ENCODE measurements at places on chromosomes 2 and 18.

DNA sequence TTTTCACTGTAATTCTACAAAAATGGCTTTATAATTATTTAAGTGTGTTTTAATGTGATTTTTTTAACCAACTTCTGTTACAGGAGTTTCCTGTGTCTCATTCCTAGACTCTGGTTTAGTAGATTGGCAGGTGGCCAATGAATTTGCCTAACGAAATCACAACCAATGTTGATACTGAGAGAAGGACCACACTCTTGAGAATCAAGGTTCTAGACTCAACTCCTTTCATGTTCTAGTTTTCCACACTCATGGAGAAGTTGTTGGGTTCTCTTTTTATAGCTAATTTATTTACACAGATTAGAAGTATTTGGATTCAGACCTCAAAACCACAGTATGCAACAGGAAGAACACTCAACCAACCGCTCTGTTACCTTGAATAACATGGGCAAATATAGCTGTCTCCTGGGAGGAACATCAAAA, 22.6 kb upstream of the USP34 start:
- no peak for DNase-seq

- DNase-seq: no peak
Observed at GRCh38 chr2:207395535-207396251, 134.1 kb upstream of the CREB1 start.

- no peak for DNase-seq
Observed at GRCh38 chr2:198327526-198327925, 523.1 kb downstream of the PLCL1 start.

- DNase-seq: peak; percentile 44
Observed at GRCh38 chr2:241315879-241316631, at the start of gene SEPTIN2. SEPTIN2 (plus strand) TSS chr2:241315925; CDS start chr2:241324233, 8,308 bp downstream.

GRCh38 chr2:163934131-163934530, 198.3 kb upstream of the FIGN start:
- DNase-seq: no peak

- DNase-seq: no peak
Observed at GRCh38 chr2:183269956-183270355, 145.7 kb downstream of the NUP35 start.

DNA sequence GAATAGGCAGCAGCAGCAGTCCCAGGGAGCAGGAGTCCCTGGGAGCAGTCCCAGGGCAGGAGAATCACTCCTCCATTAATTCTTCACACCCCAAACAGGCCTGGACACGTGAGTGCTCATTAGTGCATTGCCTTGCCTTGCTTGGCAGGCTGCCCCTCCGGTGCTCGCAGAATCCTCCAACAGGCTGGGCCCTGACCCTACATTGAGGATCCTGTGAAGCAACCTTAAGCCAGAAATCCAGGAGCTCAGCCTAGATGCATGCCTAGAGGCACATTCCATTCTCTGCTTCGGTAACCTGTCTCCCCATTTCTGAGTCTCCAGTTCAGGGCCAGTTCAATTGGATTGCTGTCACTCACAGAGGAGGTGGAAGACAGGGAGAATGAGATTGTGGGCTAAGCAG, 97.4 kb upstream of the LRATD1 start:
- no peak for DNase-seq

DNA sequence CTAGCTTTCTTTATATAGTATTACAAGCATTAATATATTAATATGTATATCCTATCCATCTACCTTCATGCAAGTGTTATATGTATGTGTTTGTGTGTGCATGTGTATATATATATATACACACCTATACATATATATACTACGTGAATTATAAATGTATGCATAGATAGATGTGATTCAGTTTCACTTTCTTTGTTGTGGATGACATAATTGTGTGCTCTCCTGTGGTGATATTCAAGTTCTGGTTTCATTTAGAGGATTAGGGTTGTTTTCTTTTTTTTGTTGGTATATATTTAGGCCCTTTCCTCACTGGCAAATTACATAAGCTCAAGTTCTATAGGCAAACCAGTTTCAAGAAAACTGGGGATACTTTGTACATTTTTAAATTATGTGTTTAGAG, 225.7 kb upstream of the FANCL start:
- no peak for DNase-seq

- no peak for DNase-seq
Observed at GRCh38 chr18:73119574-73119973, 251.8 kb upstream of the NETO1 start.

DNA sequence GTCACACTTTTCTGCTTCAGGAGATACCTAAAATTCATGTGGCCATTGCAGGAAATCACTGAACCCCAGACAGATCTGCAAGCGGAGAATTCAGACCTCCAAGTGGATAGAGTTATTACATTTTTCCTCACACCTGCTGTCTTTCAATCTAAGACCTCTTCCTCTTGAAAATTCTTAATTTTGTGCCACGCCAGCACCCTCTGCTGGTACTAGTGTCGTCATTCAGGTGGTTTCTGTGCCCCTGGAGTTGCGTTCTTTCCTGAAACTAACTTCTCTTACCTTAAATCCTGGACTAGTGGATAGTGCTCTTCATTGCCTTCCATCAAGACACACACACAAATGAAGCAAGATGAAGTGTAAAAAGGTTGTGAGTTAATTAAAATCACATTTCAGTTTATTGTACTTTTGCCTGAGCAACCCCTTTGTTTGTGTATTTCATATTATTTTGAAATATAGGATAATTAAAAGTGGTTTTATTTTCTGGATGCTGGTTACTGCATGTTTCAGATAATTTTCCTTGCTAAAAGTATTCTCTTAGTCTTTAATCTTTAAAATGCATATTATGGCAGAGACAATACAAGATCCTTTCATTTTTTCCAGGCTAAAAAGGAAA, 1.6 kb upstream of the DNER start:
- DNase-seq: no peak

DNA sequence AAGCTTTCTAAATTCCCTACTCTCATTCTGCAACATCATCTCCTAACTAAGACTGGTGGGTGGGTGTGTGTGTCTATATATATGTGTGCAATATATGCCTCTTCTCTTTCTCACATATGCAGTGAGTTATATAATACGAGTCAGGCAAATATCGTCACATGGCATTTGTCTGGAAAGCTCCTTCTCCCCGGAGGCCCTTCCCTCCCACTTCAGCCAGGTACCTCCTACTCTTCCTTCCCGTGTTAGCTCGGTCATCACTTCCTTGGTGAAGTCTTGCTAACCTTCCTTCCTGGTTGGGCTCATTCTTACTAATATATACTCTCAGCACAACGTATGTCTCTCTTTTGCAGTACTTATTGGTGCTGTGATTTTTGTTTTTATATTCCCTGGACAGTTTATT, 66.4 kb upstream of the NCK2 start:
- DNase-seq: no peak

GRCh38 chr2:175855236-175855635, 146.8 kb downstream of the LNPK start:
- no peak for DNase-seq

GRCh38 chr2:12036640-12036983, 290.2 kb downstream of the LPIN1 start:
- no peak for DNase-seq

GRCh38 chr2:222272446-222273015, 26.3 kb downstream of the PAX3 start:
- no peak for DNase-seq

DNA sequence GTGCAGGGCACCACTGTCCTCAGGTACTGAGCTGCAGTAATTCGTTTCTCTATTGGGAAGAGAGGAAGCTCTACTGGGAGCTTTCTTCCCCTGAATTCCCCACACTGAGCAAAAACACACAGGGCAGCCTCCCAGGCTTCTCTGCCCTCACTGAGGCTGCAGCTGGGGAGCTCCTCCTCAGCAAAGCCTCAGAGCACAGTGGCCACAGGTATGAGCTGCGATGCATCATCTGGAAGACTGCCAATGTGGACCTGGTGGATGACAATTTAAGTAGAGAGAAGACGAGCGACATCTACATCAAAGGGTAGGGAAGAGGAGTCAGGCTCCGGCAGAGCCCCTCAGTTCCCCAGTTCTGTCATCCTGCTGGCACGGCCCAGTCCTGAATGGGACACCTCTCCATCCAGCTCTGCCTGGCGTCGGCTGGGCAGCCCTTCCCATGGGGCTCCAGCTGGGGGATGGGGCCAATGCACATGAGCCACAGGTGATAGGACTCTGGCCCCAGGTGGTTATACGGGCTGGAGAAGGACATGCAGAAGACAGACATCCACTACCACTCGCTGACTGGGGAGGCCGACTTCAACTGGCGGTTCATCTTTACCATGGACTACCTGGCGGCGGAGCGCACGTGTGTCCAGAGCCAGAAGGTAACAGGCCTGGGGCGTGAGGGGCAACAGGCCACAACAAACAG, 37.6 kb downstream of the LMAN2L start:
- no peak for DNase-seq

- no peak for DNase-seq
Observed at GRCh38 chr2:95312543-95313201, 15.5 kb downstream of the KCNIP3 start.

GRCh38 chr18:10316778-10317177, 137.7 kb upstream of the APCDD1 start:
- no peak for DNase-seq

DNA sequence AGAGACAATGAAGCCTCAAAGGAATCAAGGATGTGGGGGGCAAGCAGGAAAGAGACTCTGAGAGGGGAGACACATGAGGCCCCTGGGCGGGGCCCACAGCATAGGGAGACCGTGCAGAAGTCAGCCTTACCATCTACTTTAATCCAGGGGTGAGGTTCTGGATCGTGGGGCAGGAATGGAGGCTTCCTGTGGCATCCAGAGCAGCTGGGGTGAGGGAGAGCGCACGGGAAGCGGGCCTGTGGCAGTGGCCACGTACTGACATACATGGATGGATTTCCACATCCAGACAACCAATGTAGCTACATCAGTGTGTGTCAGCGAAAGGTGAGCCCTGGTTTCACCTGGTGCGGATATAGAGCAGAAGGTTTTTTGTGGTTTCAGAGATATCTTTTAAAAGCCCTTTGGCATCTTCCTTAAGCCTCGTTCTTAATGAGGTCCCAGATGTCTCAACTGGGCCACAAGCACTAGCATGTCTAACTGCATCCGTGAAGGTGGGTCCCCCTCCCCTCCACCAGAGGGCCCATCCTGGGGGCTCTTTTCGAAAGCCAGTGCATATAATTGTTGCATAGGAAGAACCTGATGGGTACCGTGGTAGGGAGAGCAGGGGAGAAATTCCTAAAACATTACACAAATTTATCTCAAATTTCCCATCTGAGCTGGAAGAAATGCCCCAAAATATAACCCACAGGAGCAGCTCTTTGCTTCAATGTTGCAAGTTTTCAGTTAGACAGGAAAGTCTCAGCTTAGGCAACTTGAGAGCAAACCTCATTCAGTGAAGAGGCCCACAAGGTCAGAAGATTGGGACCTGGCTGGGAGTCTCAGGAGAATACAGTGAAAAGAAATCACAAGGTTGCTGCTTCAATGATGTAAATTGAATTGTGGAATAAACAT, 90.9 kb downstream of the SP3 start:
- DNase-seq: no peak

GRCh38 chr2:190627448-190628412, 21.2 kb upstream of the NAB1 start:
- DNase-seq: no peak

DNA sequence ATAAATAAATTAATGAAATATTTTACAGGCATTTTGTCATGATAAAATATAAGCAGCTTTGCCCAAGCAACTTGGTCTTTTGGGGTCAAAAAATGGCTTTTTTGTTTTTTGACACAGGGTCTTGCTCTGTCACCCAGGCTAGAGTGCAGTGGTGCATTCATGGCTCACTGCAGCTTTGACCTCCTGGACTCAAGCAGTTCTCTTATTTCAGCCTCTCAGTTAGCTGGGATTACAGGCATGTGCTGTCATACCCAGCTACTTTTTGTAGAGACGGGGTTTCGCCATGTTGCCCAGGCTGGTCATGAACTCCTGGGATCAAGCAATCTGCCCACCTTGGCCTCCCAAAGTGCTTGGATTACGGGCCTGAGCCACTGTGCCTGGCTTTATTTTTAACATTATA, 51.0 kb downstream of the ABI2 start:
- no peak for DNase-seq

GRCh38 chr18:70021498-70021897, 73.8 kb upstream of the CD226 start:
- no peak for DNase-seq

DNA sequence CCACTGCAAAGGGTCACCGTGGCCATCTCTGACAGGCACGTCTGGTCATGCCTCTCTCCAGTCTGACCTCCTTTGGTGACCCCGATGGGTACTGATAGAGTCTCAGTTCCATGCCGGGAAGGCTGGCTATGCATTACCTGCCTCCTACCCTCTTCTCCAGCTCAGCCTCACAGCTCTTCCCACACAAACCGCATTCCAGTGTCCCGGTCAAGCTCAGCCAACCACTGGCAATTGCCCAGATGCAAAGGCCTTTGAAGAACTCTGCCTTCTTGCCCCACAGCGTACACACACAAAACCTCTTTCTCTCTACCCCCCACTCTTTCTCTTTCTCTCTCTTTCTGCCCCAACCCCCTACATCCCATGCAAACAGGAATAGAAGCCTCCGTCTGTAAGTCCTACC, 37.6 kb downstream of the TMEM163 start:
- DNase-seq: no peak

GRCh38 chr2:36203366-36203765, 152.2 kb upstream of the CRIM1 start:
- no peak for DNase-seq

DNA sequence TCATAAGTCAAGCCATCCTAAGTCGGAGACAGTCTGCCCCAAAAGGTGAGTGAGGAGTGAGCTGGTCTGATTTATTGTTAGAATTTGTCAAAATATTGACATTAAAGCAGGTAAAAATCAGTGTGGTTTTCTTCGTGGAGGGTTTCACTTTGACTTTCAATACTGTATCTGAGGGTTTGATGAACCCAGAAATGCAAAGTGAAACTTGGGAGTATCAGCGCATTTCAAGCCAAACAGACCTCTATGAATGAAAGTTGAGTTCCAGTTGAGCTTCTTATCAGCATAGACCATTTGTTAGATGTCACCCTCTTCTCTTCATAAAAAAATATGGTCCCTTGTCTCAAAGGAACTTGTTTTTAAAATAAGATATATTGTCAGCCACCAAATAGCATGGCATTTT, 21.7 kb upstream of the CXCR4 start:
- no peak for DNase-seq

DNA sequence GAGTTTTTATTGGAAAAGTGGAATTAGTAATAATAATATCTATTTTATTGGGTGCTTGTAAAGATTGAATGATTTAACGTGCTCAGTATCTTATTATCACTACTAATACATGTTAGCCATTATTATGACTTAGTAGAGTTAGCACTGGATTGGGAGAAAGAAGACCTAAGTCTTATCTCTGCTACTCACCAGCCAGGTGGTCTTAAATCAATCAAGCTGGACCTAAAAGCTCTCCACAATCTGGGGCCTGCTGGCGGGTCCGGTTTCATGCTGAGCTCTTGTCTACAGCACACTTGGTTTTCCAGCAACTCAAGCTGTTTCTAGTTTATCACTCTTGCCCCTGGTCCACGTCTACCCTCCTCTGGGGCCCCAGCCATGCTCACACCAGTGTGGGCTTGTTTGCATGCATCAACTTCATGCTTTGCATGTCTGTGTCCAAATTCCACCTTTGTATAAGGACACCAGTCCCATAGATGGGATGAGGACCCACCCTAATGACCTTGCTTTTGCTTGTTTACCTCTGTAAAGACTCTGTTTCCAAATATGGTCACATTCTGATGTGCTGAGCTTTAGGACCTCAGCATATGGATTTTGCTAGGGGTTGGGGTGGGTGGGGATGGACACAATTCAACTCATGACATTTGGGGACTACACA, 363.1 kb downstream of the LPIN1 start:
- no peak for DNase-seq

Data from stimulated activated CD8-positive, alpha-beta memory T cell treated with anti-CD3 and anti-CD28 coated beads, Interleukin-4, amount 100 ng/mL, for 4 hours (primary cell).